Adrenal gland (tissue), 19 donors: ENCODE measurements at places on chromosomes 6 and 20. TPM values are rescaled to one million over a fixed set of nuclear protein-coding genes. Genes with fewer than 3 reads are reported as not detected.

DNA sequence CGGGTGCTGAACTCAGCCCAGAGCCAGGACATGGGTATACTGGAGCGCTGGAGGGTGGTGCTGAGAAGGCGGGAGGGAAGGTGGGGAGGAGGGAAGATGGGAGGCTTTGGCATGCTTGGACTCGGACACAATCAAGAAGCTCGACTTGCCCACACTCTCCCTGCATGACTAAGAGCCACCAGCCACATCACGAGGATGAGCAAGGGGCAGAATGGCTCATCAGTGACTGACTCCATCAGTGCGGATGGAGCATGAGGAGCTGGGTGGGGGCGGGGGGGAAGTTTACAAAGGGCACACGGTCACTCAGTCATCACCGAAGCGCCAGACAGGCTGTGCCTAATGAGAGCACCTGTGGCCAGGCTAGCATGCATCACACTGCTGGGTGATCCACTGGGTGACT is 222.8 kb downstream of the KIF16B start:
- H3K27me3 ChIP-seq = no peaks in the 10 kb centered on the region
- no peak overlapping the region for H3K4me3 ChIP-seq
- H3K36me3 ChIP-seq = no peaks in the 10 kb centered on the region
- no peak for DNase-seq

DNA sequence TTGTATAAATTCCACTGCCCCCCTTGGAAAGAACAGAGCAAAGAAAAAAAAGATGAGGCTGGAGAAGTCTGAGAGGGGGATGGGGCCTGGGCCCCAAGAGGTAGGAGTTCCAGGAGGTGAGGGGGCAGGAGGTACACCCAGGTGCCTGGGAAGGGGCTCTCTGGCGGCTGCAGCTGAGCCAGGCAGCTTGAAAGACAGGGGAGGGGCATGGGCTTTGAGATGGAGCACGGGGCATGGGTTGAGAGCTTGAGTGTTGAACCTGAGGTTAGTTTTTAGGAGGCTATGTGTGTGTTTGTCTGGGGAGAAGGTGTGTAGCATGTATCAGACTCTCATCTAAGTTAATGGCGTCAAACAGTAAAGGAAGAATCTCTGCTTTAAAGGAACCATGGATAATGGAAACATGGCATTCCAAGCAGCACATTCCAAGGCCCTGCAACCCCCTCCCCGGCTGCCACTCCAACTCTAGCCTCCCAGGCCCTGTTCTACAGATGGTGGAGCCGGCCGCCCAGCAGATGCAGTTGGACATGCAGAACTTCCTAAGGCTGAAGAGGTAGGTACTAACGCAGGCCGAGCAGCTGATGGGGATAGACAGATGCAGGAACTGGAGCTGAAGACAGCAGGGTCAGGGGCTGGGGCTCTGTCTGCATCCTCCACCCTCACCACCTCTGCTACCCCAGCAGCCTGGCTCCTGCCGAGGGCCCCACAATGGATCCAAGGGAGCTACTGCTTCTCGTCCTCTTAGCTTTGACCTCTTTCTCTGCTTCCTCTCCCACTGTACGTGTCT is 42.1 kb downstream of the MDFI start:
- no peak overlapping the region for H3K27ac ChIP-seq
- no peaks in the 10 kb centered on the region for H3K27me3 ChIP-seq
- H3K36me3 ChIP-seq = peaks cover 12% of the 10 kb centered on the region
- DNase-seq = peak; percentile 11
- no peak overlapping the region for H3K4me3 ChIP-seq

DNA sequence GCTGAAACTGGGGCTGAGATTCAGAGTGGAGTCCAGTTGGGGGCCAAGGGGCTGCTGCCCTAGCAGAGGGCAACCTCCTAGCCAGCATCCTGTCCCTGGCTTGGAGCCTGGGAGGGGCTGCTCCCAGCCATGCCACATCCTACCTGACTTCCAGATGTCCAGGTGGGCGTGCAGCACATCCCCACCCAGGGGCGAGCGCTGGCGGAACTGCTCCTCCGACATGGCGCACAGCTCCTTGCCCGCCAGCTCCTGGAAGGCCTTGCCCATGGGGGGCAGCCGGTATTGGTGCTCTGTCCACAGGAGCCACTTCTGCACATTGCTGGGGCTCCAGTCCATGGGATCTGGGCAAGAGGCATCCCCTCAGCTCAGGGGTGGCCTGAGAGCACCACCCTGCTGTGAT is 15.3 kb downstream of the SPDEF start:
- H3K4me1 ChIP-seq = no peaks in the 10 kb centered on the region
- no peak for DNase-seq
- no peaks in the 10 kb centered on the region for H3K36me3 ChIP-seq
- H3K4me3 ChIP-seq = no peak overlapping the region
- no peak overlapping the region for H3K27ac ChIP-seq

DNA sequence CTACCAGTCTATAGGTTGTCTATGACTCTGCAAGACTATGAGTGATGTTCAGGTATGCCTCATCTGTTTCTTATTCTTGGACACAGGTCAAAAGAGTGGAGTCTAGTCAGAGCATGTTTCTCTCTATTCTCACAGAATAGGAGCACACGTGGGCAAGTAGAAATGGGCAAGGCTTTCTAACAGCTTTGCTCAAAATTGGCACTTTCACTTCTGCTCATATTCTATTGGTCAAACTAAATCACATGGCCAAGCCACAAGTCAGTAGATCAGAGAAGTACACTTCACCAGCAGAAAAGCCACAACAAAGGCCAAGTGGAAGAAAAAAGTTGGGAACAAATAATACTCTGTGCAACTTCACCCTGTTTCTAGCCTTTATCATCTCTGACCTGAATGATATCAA is 354.5 kb upstream of the SYNCRIP start:
- no peak overlapping the region for H3K27ac ChIP-seq
- H3K27me3 ChIP-seq = no peaks in the 10 kb centered on the region
- H3K4me1 ChIP-seq = no peaks in the 10 kb centered on the region
- DNase-seq = no peak

GRCh38 chr6:53375847-53376246 is 27.1 kb upstream of the ELOVL5 start:
- DNase-seq = peak; percentile 13
- H3K27ac ChIP-seq = no peak overlapping the region
- no peak overlapping the region for H3K4me3 ChIP-seq

- no peaks in the 10 kb centered on the region for H3K36me3 ChIP-seq
- DNase-seq = peak; percentile 16
- H3K27me3 ChIP-seq = no peaks in the 10 kb centered on the region
- no peaks in the 10 kb centered on the region for H3K4me1 ChIP-seq
- H3K4me3 ChIP-seq = no peak overlapping the region
- H3K27ac ChIP-seq = no peak overlapping the region
These were observed 595.6 kb upstream of the AGPAT4 start for GRCh38 chr6:161869491-161869890.

- DNase-seq = no peak
- H3K36me3 ChIP-seq = no peaks in the 10 kb centered on the region
- H3K27ac ChIP-seq = no peak overlapping the region
These were observed 18.6 kb downstream of the RALY start for GRCh38 chr20:34012330-34012729.

DNA sequence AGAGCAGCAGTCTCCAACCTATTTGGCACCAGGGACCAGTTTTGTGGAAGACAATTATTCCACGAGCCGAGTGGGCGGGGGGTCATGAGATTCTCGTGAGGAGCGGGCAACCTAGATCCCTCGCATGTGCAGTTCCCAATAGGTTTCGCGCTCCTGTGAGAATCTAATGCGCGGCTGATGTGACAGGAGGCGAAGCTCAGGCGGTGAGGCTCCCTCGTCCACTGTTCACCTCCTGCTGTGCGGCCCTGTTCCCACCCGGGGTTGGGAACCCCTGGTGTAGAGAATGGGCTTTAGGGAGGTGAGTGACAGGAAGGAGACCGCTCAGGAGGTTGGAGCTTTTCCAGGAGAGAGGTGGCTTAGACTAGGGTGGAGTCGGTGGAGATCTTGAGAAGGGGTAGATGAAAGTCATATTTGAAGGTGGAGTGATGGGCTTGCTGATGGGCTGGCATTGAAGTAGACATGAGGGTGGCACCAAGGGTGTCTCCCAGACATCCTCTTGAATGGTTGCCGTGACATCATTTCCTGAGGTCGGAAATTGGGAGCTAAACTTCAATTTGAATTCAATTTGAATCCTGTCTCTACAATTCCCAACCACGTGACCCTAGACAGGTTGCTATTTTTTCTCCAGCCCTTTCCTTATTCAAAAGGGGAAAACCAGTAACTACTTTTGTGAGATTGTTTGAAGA is 1.5 kb upstream of the RAD21L1 start:
- no peak overlapping the region for H3K4me3 ChIP-seq
- H3K4me1 ChIP-seq = peaks cover 8% of the 10 kb centered on the region
- H3K36me3 ChIP-seq = no peaks in the 10 kb centered on the region
- peaks cover 25% of the 10 kb centered on the region for H3K27me3 ChIP-seq
- no peak overlapping the region for H3K27ac ChIP-seq

Gene SYCP2L
- 0.24 TPM for total RNA-seq

Gene EBF4
- 4.0 TPM for total RNA-seq

Gene TFAP2D
- not detected for total RNA-seq

Gene ADGB
- total RNA-seq = not detected

Gene B3GALT4
- 8.5 TPM for total RNA-seq
